LHCN-M2 (cell line): ENCODE measurements at places on chromosomes 11 and 22. TPM values are rescaled to one million over a fixed set of nuclear protein-coding genes. Genes with fewer than 3 reads are reported as not detected.

GRCh38 chr11:12478743-12479142 is 101.4 kb downstream of the PARVA start:
- DNase-seq: peak; percentile 95

GRCh38 chr22:23264610-23265367 is 84.5 kb downstream of the BCR start:
- no peak for DNase-seq

GRCh38 chr11:134442246-134442645 is 30.2 kb upstream of the B3GAT1 start:
- no peak for DNase-seq

Gene HBG1
- total RNA-seq: not detected in 2 replicates

Gene OR2AT4
- not detected in 2 replicates for total RNA-seq

- no peak for DNase-seq
These were observed 6.3 kb downstream of the HTATIP2 start for GRCh38 chr11:20369826-20370225.
